T-cell (primary cell): ENCODE measurements at places on chromosomes 2 and 18.

- DNase-seq, result no peak
Measured at GRCh38 chr2:98240786-98241398, 105.4 kb upstream of the CNGA3 start.

GRCh38 chr18:25373432-25374179, 21.6 kb upstream of the ZNF521 start:
- no peak for DNase-seq

DNA sequence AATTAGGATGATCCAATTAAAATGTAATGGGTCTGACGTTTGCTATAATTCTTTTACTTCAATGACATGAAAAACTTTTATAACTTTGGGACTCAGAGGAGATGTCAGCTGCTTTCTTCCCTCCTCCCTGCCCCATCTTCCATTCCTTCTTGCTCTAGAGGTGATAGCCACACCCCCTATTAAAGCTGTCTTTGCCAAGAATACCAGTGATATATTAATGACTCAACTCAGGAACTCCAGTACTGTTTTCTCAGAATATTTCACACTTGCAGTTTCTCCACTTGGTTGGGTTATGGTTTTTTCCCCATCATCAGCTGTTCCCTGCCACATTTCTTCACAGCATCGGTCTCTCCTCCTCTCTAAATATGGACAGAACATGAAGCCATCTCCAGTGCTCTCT, 184.0 kb downstream of the KCNE4 start:
- DNase-seq, result no peak

DNA sequence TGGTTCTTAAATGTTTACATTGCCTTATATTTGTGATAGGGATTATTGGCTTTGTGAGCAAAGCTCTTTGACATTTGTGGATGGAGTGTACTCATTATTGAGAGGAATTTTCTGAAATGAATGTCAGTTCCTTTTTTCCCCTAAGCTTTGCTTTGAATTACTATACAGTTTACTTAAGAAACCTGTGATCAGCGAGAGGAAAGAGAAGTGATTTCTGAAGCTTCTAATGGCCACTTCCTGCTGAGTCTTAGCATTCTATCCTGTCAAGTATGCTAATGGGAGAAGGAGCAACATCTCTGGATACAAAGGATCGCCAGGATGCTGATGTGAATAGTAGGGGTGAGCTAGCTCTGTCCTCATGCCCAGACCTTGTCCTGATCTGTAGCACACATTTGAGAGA, 47.8 kb upstream of the MGAT5 start:
- DNase-seq, result no peak

- no peak for DNase-seq
Measured at GRCh38 chr2:27582129-27582694, 630 bp upstream of the ZNF512 start.

GRCh38 chr18:8314124-8314523, 295.1 kb upstream of the RAB12 start:
- no peak for DNase-seq

DNA sequence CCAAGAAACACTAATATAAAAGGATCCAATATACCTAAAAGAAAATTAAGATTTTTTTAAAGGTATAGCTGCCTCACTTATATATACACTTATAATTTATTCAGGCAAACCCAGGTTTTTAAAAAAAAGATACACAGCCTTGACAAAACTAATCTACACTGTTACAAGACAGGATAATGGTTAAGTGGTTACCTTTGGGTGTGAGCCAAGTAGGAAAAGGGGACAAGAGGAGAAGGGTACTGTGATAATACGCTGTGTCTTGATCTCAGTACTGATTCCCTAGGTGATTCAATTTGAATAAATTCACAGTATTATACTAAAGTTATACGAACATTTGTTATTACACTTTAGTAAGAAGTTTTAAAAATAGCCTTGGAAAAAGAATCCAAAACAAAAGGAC, 30.6 kb downstream of the KLHL41 start:
- no peak for DNase-seq

DNA sequence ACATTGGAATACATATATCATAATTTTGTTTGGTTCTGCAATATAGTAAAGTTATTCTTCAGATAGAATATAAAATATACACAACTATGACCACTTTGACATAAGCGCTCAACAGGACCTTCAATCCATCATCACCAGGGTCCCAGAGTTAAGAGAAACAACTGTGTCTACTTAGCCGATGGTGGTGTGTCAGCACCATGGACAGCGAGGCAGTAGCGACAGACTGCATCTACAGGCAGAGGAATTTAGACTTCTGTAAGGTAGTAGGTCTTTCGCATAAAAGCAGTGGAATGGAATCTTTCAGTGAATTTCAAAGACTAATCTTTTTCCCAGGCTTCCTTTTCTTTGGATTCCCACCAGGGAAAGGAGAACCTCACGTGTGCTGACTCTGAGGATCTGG, 20.5 kb upstream of the LRPPRC start:
- peak; percentile 12 for DNase-seq

DNA sequence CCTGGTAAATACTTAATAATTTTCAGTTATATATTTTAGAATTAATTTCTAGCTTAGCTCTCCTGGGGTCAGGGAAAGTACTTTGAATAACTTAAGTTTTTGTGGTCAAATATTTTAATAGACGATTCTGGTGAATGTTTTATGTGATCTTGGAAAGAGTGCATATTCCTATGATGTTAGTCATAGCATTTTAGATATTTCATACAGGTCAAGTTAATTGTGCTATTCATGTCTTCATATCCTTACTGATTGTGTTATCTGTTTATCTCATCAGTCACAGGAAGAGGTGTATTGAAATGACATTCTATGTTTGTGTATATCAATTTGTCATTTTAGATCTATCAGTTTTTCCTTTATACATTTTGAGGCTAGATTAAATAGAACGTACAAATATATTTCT, 576.2 kb downstream of the CPS1 start:
- no peak for DNase-seq

DNA sequence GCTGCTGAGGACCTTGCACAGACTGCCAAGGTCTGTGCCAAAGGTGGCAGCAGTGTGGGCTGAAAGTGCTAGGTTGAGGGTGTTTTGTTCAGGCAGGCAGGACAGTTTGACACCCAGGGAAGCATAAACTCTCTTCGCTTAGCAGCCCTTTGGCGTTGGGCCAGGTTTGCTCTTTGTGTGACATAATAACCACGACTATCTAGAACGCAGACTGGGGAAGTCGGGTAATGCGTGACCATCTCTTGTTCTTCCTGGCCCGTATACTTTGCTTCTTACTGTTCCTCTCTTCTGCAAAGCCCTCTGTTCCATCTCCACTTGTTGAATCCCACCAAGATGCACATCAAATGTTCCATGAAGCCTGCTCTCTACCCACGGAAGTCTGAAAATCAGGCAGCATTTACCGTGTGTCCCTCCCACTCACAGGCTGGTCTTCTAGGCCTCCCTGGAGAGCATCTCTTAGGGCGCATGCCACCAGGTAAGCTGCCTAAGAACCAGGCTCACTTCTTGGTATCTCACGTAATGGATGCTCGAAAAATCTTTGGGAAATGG, 96.7 kb upstream of the LMAN1 start:
- no peak for DNase-seq

DNA sequence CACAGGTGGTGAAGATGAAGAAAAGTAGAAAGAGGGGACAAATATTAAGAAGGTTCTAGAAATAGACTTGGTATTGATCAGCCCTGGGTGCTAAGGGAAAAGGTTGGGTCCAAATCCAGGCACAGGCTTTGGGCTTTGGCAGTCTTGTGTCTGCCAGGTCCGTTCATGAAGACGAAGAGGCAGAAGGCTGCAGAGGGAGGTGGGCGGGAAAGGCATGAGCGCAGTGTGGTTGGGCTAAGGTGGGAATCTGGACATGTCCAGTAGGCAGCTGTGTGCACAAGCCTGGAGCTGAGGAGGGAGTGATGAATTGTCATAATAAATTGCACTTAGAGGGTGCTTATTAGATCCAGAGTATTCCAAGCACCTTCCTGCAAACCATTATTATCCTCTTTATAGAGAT, 105.7 kb upstream of the TEX51 start:
- DNase-seq, result no peak

DNA sequence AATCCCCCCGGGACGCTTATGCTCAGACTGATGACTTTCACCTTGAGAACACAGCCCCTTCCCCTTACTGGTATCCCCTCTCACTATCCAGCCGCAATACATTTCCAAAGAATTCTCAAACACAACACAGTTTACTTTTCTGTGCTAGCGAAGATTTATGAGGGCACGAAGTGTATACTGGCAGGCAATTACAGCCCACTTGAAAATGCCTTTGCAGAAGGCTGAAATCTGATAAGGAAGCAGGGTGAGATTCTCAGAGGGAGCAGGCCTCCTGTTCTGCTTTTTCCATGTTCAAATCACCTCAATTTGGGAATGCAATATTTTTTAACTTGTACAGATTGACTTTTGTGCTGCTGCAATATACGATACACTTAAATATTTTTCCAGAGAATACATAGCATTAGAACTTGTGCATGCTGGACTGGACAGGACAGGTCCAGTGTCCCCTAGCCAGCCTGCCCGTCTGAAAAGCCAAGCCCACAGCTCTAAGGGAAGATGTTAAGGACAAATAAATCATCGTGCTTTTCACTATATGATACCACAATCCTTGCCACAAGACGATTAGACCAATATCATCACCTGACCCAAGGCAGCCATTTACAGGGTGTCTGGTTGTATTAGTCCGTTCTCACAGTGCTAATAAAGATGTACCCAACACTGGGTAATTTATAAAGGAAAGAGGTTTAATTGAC, 262.1 kb downstream of the EPHA4 start:
- DNase-seq, result no peak

DNA sequence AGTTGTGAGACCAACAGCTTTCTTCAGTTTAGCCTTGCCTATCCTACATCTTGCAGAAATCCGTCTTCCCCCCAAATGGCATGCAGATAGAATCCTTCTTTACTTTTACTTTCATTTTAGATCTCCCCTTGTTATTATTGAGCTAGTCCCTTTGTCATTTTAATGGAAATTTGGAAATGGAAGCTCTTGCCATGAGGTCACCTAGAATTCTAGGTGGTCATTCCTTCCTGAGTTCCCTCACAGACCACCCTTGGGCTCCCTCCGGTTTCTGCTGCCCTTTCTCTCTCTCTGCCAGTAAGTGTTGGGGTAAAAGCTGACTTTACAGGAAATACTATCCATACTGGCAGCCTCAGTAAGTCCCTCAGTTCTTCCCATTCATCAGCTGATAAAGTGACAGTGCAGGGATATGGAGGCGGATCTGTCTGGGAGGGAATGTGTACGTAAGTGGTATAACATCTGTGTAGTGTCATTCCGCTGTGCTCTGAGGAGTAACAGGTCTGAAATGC, 30.2 kb downstream of the ARHGAP25 start:
- no peak for DNase-seq

DNA sequence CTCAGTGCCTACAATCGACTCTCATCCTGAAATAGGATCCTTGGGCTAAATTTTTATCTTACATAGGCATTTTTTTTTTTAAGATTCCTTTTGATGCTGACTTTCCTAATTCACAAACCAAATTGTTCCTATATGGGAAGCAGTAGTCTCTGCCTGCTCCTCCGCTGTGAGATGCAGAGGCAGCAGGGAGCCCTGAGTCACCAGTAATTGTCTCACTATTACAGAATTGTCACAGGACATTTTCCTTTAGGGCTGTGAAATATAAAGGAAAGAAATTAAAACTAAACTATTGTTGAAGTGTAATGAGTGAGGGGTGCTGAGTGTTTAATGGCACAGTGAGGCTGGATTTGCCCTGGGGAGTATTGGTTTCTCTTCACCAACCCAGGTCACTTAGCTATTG, 63.8 kb downstream of the MYO3B start:
- DNase-seq, result no peak

- DNase-seq, result no peak
Measured at GRCh38 chr18:39007031-39007902, 1441.7 kb upstream of the CELF4 start.

GRCh38 chr2:42569116-42569711, 782 bp downstream of the MTA3 start:
- no peak for DNase-seq

DNA sequence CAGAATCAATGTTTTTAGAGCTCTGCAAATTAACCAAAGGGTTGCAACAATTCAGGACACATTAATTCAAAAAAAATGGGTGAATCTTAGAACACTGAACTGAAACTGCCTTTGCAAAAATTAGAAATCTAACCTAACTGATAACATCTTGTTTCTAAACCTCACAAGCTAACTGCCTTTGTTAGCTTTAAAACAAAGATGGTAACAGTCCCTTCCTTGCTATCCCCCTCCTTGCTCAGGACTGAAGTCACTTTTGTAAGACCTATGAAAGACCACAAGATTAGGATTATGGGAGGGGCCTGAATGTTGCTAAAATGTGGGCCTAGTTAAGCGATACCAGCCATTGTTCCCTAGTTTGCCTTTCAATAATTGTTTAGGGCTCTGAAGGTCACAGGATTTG, 44.9 kb upstream of the LONRF2 start:
- DNase-seq, result no peak
